HFFc6 (cell line): ENCODE measurements at places on chromosomes 1 and 21. TPM values are rescaled to one million over a fixed set of nuclear protein-coding genes. Genes with fewer than 3 reads are reported as not detected.
A peak's percentile ranks its signal among the peaks of the same experiment; 100 is the strongest.

DNA sequence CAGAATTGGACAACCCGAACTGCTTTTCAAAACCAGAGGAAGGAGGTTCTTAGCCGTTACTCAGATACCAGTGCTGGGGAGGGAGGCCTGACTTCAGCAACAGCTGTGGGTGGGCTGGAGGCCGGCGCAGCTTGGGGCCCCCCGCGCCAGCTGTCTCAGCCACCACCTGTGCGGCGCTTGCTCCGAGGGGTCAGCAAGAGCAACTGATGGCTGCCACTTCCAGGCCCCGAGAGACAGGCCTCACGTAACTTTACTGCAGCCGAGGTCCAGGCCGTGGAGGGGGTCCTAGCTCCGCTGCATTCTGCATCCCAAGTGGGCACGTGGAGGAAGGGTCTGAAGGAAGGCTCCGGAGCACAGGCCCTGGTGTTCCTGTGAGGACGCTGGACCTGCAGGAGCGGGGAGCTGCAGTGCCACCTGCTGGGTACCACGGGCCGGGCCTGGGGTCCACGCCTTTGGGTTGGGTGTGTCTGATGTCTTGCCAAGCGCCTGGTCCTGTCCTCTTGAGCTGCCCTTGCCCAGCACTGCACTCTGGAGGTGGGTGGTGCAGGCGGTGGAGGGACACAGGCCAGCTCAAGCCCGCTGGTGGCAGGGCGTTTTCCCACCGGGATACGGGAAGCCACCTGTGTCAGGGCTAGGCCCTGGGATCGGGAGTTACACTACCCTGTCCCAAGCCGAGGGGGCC, 9.8 kb downstream of the THAP3 start:
- no peak for DNase-seq

- no peak for DNase-seq
These were observed 338.1 kb downstream of the RPS6KC1 start for GRCh38 chr1:213389061-213389581.

GRCh38 chr1:226063224-226063976, 884 bp downstream of the H3-3A start:
- DNase-seq = peak; percentile 26

DNA sequence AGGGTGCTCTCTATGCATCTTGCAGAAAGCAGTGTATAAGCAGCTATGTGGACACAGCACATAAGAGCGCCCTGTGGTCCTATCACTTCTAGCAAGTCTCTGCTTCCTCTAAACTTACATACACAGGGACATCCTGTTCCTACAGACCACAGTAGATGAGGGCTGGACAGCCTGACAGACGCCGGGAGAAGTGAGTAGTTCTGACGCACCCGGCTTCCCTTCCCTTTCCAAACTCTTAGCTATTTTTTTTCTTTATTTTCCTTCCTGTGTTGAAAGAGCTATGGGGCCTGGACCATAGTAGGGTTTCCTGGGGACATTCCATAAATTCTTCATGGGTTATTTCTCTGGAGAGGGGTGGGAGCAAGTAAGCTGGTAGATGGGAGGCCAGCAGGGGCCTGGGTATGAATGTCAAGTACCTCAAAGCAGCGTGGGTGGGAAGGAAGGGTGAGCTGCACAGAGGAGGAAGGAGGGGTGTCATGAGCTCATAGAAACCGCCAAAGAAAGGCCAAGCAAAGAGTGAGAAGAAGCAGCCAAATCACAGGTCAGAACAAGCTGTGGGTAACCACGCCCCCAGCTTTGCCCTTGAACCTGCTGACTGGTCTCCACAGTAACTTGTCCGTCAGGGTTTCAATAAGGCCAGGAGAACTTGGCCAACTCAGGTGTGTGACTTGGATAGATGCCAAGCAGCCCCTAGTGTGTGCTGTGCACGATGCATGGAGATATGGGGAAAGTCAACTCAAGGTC, 36.6 kb downstream of the PLXNA2 start:
- peak; percentile 91 for DNase-seq

LINGO4 gene
- not detected in 3 replicates for total RNA-seq
